Fibroblast of lung (primary cell): ENCODE measurements at places on chromosomes 12 and 14. TPM values are rescaled to one million over a fixed set of nuclear protein-coding genes. Genes with fewer than 3 reads are reported as not detected.
A peak's percentile ranks its signal among the peaks of the same experiment; 100 is the strongest.

The P2RX2 gene
- total RNA-seq, result not detected in 2 replicates

The ERH gene
- total RNA-seq, result 168 and 190 TPM in 2 replicates

GRCh38 chr14:65006261-65006721, 19.6 kb downstream of the FNTB start:
- no peak overlapping the region for H3K4me3 ChIP-seq
- no peaks in the 10 kb centered on the region for H3K27me3 ChIP-seq
- peaks cover 6% of the 10 kb centered on the region for H3K4me1 ChIP-seq
- H3K36me3 ChIP-seq, result no peaks in the 10 kb centered on the region
- DNase-seq, result peak; percentile 62
- no peak overlapping the region for H3K27ac ChIP-seq

The TTC8 gene
- 27.5 and 31.2 TPM in 2 replicates for total RNA-seq

The PRPF39 gene
- total RNA-seq, result 28.4 and 29.0 TPM in 2 replicates

The FSCB gene
- not detected in 2 replicates for total RNA-seq

The TAS2R50 gene
- total RNA-seq, result 1.3 and 2.3 TPM in 2 replicates

- no peak overlapping the region for H3K4me3 ChIP-seq
- H3K36me3 ChIP-seq, result no peaks in the 10 kb centered on the region
- H3K4me1 ChIP-seq, result peaks cover 28% of the 10 kb centered on the region
- no peaks in the 10 kb centered on the region for H3K27me3 ChIP-seq
- peak overlapping the region; percentile 98 for H3K27ac ChIP-seq
Measured at GRCh38 chr12:52280796-52281560, 6.5 kb downstream of the KRT86 start.

The ASB2 gene
- total RNA-seq, result 0.51 and 0.99 TPM in 2 replicates

The SLC10A1 gene
- not detected in 2 replicates for total RNA-seq

DNA sequence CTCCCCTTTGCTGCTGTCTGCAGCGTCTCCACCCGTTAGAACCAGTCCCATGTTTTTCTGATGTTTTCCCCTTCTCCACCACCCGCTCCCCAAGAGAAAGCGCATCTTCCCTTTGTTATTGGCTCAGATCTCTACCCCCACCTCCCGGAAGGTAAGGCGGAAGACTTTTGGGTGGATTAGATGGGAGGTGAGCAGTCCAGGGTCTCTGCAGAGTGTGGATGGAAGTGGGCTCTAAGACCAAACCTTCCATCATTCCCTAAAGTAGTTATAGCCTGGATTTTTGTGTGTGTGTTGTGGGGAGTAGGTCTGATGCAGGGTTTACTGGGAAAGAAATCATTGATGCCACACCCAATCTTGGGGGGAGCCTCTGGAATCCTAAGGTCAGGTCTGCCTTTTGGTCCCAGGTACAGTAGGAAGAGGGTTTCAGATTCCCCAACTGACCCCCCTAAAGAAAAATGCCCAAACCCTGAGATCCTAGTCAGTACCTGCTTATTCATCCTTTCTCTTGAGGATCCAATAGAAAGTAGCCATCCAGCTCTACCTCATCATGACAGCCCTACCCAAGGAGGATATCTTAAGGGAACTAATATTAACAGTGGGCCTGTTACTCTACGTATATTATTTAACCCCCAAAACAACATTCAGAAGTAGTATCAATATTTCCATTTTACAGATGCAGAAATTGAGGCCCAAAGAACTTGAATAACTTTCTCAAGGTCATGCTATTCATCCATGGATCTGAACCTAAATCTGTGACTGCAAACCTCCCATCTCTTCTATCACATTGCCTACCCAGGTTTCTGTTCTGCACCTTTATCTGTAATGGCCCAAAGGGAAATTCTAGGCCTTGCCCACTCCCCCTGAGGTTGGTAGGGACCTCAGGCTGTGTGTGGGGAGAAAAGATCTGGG, 1.1 kb downstream of the KIF5A start:
- H3K36me3 ChIP-seq, result peaks cover 1% of the 10 kb centered on the region
- H3K27me3 ChIP-seq, result peaks cover 16% of the 10 kb centered on the region
- no peak for DNase-seq
- no peak overlapping the region for H3K27ac ChIP-seq
- H3K4me1 ChIP-seq, result peaks cover 7% of the 10 kb centered on the region

The VASH1 gene
- total RNA-seq, result 4.5 and 6.2 TPM in 2 replicates

- peaks cover 9% of the 10 kb centered on the region for H3K36me3 ChIP-seq
- no peak overlapping the region for H3K4me3 ChIP-seq
- H3K27ac ChIP-seq, result no peak overlapping the region
- no peak for DNase-seq
Measured at GRCh38 chr12:55780685-55781084, 36.8 kb downstream of the SARNP start.

The KMT2D gene
- total RNA-seq, result 21.1 and 33.0 TPM in 2 replicates

GRCh38 chr12:57342207-57342691, 88.6 kb downstream of the R3HDM2 start:
- no peaks in the 10 kb centered on the region for H3K36me3 ChIP-seq
- H3K27ac ChIP-seq, result no peak overlapping the region
- H3K4me1 ChIP-seq, result no peaks in the 10 kb centered on the region
- no peaks in the 10 kb centered on the region for H3K27me3 ChIP-seq
- peak; percentile 70 for DNase-seq
